T-cell (primary cell): ENCODE measurements at places on chromosomes 2 and 18. TPM values are rescaled to one million over a fixed set of nuclear protein-coding genes. Genes with fewer than 3 reads are reported as not detected.

The DPYSL5 gene
- total RNA-seq: not detected

- no peak for DNase-seq
These were observed 176.7 kb downstream of the MTX2 start for GRCh38 chr2:176445956-176446355.

GRCh38 chr2:217530392-217531090 is 472.3 kb downstream of the TNS1 start:
- no peak for DNase-seq

The PLGLB1 gene
- total RNA-seq: 12.9 TPM

The FLACC1 gene
- 6.4 TPM for total RNA-seq

DNA sequence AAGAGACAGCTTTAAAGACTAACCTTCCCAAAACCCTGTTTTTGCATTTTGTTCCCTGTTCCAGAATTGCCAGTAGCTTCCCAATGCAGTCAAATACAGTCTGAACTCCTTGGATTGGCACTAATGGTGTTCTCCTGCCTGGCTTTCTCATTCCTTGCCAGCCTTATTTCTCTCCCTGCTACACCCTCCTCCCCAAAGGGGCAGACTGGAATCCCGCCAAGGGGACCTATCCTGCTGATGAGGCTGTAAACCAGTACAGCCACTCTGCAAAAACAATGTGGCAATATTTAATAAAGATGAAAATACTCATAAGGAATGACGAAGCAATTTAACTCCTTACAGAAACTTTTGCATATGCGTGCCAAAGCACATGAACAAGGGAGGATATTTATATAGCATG is 4.5 kb upstream of the SLC4A5 start:
- DNase-seq: no peak

The ZNF521 gene
- 1.4 TPM for total RNA-seq

The HK2 gene
- 12.4 TPM for total RNA-seq

GRCh38 chr2:238720232-238720672 is 127.6 kb upstream of the TWIST2 start:
- DNase-seq: peak; percentile 33

The IHH gene
- total RNA-seq: 0.28 TPM

- no peak for DNase-seq
These were observed 40.4 kb downstream of the PLEKHM3 start for GRCh38 chr2:207984765-207985480.

DNA sequence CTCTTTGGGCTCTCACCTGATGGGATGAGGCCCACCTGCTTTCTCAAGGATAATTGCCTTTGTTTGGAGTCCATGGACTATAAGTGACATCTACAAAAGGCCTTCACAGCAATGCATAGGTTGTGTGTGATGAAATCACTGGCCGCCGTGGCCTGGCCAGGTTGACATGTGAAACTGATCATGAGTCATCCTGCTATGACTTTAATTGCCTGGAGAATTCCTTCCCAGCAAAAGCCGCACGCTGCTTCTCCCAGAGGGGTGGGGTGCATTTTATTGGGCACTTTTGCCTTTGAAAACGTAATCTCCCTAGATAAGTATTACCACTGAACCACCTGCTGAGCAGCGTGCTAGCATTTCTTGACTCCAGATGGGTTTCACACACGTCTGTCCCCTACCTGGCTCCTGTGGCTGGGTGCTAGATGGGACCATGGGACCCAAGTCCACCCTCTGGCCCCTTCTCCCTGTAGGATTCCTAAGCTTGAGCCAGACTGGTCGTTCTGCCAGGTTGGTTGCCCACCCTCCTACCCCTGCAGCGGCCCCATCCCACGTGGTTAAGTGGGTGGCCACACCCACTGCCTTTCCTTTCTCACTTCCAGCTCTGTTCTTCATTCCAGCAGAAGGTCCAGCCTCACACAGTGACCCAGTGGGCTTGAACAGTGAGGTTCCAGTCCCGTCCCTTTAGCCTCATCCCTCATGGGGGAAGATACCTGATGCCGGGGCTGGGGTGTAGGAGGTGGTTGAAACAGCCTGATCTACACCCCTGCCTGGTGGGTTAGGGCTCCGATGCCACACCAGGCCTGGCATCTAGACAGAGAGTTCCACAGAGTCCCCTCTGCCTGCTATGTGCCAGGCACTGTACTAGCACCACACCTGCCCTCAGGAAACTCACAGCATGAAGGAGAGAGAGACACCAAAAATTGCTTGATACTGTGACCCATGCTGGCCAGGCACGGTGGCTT is 89.6 kb downstream of the GBX2 start:
- no peak for DNase-seq

- no peak for DNase-seq
These were observed 113.0 kb downstream of the ICA1L start for GRCh38 chr2:202758604-202759003.

The CRACDL gene
- 0.23 TPM for total RNA-seq
